CD4-positive, alpha-beta T cell treated with Interleukin-6 for 4 hours (primary cell): ENCODE measurements at places on chromosomes 13 and 19.

DNA sequence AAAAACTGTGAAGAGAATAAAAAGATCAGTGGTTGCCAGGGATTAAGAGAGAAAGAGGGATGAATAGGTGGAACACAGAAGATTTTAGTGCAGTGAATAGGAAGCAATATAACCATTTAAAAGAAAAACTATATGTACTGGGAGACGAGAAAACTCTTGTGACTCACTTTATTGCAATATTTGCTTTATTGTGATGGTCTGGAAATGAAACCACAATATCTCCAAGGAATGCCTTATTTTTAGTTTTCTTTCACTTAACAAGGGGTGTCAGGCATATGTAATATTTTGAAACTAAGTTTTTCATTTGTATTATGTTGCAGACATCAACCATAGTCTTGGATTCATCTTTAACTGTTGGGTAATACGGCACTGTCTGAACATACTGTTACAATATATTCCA, 1308.2 kb downstream of the PCDH9 start:
- no peak for DNase-seq

DNA sequence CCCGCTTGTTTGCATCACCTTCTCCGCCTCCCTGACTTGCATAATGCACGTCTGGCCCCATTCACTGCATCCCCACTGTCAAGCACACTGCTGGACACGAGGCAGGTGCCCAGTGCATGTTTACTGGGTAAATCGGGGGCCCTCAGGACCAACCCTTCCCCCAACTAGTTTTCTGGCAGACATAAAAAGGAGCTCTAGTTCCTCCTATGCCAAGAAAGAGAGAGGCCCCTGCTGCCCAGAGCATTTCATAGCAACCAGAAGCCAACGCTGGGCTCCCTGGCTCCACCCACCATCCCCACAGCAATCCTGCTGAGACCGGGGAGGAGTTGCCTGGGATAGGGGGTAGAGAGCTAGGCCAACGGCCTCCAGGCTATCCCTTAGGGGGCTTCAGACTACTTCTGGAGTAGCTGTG, 23.2 kb downstream of the ANKRD27 start:
- DNase-seq, result no peak

GRCh38 chr19:50430888-50431342, 1.8 kb upstream of the MYBPC2 start:
- no peak for DNase-seq

DNA sequence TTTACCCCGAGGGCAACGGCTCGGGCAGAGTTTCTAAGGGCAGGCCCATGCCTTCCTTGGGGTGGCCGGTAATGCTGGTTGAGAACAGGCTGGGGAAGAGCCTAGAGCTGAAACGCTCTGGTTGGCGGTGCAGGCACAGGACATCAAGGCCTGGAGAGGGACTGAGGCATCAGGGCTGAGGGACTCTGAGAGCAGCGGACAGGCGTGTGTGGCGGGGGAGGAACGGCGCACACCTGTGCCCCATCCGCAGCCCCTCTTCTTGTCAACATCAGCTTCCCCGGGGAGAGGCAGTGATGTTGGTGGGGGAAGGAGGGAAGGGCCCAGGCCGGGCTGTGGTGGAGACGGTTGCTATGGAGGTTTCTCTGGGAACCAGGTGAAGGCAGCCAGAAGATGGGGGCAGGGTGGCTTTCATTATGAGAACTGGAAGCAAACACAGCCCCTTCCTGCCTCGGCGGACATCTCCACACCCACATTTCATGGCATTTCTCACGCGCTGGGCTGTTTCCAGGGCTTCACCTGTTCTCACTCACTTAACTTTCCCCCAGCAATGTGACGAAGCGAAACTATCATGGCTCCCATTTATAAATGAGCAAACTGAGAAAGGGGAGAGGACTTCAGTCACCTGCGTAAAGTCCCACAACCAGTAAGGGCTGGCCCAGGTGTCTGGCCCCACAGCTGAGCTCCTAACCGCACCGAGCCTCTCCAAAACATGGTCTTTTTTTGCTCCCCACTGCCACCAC, 8.2 kb upstream of the ATF5 start:
- no peak for DNase-seq

DNA sequence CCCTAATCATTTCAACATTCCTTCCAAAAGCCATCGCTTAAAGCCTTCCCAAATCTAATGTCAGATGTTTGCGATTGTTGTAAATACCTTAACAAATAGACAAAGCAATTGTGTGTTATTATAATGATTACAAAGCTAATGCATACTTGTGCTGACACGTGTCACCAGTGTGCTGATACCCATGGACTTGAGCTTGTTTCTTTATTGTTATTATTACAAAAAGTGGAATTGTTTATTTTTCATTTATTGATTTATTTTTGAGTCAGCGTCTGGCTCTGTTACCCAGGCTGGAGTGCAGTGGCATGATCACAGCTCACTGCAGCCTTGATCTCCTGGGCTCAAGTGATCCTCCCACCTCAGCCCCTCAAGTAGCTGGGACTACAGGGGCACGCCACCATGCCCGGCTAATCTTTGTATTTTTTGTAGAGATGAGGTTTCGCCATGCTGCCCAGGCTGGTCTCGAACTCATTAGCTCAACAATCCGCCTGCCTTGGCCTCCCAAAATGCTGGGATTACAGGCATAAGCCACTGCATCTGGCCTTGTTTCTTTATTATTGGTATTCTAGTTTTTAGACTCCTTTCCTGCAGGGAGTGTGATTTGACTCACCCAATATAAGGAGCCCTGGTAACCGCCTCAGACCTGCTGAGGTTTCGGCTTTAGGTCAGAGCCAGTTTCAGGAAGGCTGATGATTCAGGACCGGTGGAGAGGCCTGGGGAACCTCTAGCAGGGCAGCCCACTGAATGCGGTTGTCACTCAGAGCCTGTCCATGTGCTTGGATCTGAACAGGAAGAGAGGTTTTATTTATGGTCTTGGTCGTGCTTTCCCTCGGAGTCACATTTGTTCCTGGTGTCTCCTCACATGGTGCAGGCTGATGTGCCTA, 2.1 kb upstream of the FBXO17 start:
- no peak for DNase-seq
